T-helper 2 cell treated with Interferon-gamma antibody and Interleukin-4, amounts not matched to agents 5 μg/mL and 100 μg/mL, for 36 hours (primary cell): ENCODE measurements at places on chromosomes 5 and 9.

GRCh38 chr5:1814183-1815020 is 13.2 kb downstream of the NDUFS6 start:
- DNase-seq, result no peak

DNA sequence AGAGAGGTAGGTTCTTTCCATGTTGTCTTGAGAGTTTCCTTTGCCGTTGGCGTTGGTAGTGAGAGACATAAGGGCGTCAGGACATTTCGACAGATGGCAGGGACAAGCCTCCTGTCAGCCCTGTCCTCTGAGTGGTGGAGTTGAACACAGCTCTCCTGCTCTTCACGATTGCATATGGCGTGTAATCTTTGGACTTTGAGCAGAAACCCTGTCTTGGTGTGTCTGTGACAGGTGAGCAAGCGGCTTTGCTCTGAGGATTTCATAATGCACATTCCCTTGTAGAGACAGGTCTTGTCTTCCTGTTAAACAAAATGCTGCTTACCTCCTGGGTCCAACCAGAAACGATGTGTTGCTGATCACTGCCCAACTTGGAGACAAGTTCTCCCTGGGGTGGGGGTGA is 146.5 kb downstream of the NXNL2 start:
- no peak for DNase-seq

- DNase-seq, result no peak
Measured at GRCh38 chr9:96449523-96449844, 485 bp upstream of the HABP4 start.

DNA sequence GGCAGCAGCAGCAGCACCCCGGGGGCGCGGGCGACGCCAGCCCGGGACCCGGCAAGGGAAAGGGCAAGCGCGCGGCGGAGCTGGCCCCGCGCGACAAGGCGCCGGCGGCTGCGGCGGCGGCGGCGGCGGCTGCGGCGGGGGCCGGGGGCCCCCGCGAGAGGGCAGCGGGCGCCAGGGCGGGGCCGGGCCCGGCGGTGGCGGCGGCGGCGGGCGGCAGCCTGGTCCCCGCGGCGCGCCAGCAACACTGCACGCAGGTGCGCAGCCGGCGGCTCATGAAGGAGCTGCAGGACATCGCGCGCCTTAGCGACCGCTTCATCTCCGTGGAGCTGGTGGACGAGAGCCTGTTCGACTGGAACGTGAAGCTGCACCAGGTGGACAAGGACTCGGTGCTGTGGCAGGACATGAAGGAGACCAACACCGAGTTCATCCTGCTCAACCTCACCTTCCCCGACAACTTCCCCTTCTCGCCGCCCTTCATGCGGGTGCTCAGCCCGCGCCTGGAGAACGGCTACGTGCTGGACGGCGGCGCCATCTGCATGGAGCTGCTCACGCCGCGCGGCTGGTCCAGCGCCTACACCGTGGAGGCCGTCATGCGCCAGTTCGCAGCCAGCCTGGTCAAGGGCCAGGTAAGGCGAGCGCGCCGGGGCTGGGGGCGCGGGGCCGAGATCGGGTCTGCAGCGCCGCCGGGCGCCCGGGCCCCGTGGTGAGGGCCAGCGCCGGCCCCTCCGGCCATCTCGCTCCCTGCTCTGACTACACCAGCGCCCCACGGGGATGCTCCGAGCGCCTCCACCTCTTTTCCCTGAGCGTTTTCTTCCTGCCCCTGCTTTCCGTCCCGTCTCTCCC is at the start of gene UBE2QL1:
UBE2QL1 (plus strand) TSS at position 238 of the 843 bp plus-strand sequence; CDS start at position 273, 35 bp downstream.
- no peak for DNase-seq

- DNase-seq, result no peak
Measured at GRCh38 chr5:124631874-124632550, 114.4 kb downstream of the ZNF608 start.

DNA sequence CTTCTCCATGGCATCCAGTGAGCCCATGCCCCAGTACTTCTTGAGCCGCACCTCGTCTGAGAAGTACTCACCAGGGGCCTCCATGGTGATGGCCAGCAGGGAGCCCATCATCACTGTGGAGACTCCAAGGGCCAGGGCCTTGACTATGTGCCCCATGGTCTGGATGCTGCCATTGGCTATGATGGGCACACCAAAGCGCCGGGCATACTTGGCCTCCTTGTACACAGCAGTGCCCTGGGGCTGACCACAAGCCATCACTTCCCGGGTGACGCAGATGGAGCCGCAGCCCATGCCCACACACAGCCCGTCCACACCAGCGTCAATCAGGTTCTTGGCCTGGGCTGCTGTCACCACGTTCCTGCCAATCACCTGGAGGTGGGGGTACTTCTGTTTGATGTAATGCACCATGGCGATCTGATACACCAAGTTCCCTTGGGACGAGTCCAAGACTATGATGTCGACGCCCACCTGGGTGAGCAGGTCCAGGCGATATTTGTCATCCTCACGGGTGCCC is 7.0 kb upstream of the DCAF12 start:
- no peak for DNase-seq

DNA sequence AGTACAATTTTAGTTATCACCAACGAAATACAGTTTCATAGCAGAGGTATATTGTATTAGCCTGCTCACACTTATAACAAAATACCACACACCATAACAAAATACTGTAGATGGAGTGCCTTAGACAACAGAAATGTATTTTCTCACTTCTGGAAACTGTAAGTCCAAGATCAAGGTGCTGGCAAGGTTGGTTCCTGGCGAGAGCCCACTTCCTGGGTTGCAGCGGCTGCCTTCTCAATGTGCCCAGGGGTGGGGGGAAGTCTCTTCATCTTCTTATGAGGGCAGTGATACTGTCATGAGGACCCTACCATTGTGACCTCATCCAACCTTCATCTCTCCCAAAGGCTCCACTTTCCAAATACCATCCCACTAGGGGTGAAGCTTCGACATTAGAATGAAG is 30.5 kb upstream of the GADD45G start:
- no peak for DNase-seq

- no peak for DNase-seq
Measured at GRCh38 chr9:81557452-81558090, 131.8 kb downstream of the TLE1 start.
